ENCODE measurements at places on chromosomes 2 and 18.

DNA sequence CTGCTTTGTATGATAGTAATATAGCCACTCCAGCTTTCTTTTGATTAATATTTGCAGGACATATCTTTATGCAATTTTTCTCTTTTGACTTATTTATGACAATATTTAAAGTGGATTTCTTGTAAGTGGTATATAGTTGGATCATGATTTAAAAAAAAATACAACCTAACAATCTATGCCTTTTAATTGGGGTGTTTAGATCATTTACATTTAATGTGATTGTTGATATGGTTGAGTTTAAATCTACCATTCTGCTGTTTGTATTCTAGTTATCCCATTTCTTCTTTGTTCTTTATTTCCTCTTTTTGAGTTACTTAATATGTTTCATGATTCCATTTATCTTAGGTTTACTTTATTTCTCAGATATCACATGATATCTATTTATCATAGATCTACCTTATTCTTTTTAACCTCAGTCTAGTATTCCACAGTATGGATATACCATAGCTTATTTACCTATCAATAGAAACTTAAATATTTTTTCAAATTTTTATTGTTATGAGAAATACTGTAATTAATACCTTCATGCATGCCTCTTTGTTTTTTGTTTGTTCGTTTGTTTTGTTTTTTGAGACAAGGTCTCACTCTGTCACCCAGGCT is 19.3 kb upstream of the CIB4 start:
- no peak for DNase-seq

- DNase-seq, result no peak
Measured at GRCh38 chr2:116153729-116154128, 1660.8 kb upstream of the DDX18 start.

DNA sequence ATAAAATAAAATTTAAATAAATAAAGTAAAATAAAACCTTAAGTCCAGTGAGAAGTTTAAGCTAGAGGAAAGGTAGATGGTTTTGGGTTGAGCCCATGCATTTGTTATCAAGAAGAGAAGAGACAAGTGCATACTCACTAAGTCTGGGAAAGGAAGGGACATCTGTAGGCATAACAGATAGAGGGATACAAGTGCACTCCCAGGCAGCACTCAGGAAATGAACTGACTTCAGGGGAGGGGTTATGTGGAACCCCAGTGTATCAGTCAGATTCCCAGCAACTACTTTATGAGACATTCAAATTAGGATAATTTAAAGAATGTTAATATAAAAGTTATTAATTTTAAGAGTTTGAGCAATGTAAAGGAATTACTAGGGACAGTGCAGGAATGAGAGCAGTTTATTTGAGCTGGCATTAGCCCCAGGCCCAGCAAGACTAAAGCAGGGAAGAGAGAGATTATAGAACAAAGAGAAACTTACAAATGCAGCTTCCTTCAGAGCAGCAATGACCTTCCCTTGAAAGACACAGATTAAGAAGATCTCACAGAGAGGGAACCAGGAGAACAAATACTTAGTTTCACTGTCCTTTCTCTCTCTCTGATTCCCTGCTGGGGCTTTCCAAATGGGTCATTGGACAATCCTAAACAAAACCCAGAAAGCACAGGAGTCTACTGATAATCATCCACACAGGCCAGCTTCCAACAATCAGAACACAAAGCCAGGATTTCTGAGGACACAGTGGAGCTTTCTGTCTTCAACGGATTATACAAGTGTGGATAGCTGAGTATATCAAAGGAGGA is 109.7 kb downstream of the ERBB4 start:
- DNase-seq, result no peak

DNA sequence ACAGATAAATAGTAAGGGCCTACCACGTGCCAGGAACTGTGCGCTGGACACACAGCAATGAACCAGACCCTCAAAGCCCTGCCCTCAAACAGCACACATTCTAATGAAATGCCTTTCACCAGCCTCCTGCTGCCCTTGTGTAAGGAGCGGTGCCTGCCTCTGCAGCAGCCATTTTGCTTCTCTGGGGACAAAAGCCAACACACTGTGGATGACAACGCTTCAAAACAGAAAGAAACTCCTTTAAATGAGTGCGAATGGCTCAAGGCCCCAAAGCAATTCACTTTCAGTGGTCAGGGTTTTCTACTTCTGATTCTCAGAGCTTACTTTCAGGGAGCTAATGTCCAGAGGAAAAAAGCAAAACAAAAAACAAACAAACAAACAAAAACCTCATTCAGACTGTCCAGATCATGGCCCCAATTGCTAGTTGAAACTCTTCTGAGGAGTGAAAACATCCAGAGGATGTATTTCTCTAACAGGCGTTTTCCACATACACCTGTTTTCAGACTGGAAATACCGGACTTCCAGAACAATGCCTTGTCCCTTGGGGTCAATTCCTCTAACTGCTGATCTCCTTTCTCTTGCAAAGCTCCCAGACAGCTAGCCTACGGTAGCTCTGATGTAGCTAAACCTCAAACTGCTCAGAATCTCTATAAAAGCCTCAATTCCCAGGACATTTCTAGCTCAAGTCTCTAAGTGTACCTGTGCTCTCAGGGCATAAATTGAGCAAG is 323.3 kb upstream of the ZNF521 start:
- no peak for DNase-seq

GRCh38 chr18:75222407-75222806 is 11.8 kb downstream of the TSHZ1 start:
- DNase-seq, result no peak

DNA sequence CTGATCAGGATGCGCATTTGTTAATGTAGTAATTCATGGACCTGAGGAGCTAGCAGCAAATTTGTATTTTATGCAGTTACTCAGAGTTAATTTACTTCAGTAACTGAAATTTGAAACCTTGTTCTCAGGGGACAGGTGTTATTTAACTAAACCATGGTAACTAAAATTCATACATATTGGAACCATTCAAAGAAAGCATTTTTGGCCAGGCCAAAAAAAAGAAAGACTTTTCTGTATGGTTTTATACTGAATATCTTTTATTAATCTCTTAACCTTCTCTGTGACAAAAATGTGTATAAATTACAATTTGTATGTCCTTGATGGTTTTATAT is 4.4 kb upstream of the KLHL23 start:
- no peak for DNase-seq

GRCh38 chr2:179860255-179861026 is 971 bp downstream of the ZNF385B start:
- DNase-seq, result no peak

DNA sequence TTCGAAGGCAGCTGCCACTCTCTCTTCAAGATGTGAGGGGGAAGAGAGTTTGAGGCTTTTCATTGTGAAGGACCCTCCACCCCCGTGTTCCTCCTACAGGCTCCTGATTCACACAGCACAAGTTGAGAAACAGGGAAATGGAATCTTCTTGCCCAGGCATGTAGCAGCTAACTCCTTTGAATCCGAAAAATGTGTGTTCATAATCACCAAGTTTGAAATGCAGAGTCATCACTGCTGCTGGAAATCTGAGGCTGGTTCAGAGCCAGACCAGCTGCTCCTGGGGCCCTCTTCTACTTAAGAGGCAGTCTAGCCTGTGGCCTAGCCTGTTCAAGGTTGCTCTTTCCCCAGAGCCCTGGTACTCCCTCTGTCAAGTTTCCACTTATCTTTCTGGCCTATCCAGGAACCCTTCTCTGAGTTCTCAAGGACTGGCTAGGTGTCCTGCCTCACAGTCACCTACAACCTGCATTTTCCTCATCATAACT is 166.4 kb downstream of the TMEM247 start:
- no peak for DNase-seq

DNA sequence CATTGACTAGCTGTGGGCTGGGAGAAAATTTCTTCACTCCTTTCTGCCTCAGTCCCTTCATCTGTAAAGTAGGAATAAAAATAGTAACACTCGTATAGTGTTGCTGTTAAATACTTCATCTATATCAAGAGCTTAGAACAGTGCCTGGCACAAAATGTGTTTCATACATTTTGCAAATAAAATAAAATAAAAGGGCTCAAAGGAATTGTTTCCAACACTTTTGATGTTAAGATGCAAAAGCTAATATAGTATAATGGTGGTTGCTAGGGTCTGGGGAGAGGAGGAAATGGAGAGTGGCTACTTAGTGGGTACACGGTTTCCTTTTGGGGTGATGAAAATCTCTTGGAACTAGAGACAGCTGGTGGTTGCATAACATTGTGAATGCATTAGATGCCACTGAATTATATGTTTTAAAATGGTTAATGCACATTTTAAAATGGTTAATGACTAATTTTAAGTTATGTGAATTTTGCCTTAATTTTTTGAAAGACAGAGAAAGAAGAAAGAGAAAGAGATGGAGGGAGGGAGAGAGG is 542.1 kb upstream of the ID2 start:
- no peak for DNase-seq
